ENCODE measurements at places on chromosomes 11 and 22.

DNA sequence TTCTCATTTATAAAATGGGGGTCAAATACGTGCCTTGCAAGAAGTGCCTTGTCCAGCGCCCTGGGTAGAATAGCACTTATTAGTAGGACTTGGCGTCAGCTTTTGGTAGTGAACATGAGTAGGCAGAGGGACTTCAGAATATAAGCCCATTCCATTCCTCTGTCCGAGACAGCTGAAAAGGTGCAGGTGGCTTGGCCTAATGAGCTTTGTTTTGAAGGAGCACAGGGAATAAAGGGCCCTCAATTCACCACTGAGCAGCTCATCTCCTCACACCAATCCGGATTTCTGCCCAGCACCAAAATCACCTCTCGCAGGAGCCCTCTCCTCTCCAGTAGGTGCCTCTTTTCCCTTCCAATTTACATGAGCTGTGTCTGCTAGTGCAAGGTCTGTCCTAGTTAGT is 91.2 kb downstream of the DSCAML1 start:
- no peak for DNase-seq

- no peak for DNase-seq
Measured at GRCh38 chr11:41254966-41255365, 204.5 kb downstream of the LRRC4C start.

DNA sequence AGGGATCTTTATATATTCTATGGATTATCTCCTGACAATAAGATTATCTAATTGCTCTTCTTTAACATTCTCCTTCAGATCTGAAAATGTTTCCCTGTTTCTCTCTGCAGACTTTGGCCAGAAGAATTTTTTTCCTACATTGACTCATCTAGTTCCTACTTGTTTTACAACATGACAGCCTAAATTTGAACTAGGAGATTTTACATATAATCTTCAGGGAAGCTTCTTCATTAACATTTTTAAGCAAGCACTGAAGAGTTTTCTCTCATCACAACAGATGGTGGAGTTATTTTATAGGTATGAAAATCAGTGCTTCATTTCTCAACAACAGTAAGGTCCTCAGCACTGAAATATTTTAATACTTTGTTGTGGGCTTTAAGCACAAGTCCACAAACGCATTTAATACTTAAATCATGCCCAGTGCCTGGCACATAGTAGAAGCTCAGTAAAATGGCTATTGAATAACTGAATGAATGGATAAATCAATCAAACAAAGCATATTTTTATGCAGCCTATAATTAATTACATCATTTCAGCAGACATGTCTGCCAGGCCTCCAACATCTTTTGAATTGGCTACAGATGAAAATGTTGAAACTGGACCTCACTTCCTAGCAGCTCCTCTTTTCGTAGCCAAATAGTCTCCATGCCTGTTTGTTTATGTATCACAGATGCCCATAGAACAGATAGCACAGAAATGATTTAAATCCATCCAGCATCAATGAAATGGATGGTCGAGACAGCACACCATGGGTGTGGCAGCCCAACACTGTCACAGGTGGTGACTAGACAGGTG is 117.3 kb upstream of the POU2AF2 start:
- no peak for DNase-seq

DNA sequence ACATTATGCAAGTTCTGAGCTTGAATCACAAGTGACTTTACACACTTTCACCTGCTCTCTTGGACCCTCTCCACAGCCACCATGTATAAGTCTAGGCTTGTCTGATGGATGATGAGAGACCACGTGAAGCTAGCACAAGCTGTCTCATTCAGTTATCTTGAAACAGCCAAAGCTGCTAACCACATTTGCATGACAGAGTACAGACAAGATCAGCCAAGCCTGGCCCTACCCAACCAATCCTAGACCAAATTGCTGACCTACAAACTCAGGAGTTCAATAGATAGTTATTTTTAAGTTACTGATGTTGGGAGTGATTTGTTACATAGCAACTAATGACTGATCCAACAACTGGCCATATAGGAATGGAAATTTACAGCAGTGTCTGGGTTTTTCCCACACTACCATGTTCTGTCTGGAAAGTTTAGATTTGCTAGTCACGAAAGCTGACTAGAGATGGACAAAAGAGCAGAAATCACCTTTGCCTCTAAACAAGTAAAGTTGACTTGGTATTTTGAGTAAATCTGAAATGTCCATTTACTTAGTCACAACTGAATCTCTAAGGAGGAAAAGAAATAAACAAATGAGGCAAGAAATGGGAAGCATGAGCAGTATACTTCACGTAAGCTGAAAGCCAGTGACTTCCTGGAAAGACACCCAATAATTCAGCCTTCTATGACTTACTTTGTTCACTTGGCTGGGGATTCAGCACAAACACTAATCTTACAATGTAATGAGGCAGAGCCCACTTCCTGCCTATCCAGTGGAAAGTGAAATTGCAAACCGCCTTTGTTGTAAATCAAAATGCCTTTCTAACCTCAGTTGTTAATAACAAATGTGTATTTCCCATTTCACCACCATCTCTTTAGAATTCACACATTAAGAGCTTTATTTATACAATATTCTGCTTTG is 101.7 kb downstream of the FAM181B start:
- no peak for DNase-seq

DNA sequence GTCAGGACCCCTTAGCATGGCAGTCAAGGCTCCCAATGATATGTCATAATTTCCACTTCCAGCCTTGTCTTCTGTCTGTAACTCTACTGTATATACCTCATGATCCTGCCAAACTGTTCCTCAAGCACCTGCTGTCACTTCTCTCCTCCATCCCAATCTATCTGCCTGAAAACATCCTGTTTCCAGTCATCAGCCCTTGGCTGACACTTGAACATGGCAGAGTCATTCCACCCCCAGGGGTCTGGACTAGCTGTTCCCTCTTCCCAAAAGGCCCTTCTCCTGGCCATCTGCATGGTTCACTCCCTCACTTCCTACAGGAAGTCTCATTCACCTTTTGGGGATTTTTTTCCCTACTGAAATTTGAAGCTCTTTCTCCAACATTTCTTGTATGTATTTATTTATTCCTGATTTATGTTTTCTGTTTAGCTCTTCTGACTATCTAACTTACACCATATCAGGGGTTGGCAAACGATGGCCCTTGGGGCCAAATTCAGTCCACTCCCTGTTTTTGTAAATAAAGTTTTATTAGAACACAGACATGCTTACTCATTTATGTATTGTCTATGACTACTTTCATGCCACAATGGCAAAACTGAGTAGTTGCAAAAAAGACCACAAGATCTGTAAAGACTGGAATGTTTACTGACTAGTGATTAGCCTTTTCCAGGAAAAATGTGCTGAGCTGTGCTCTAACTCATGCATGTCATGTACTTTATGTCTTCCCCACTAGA is 278.4 kb downstream of the KIRREL3 start:
- DNase-seq = no peak

- DNase-seq = peak; percentile 26
Measured at GRCh38 chr11:65180877-65181568, 705 bp upstream of the CAPN1 start.

GRCh38 chr11:128544471-128545051 is 42.8 kb downstream of the ETS1 start:
- DNase-seq = peak; percentile 39

DNA sequence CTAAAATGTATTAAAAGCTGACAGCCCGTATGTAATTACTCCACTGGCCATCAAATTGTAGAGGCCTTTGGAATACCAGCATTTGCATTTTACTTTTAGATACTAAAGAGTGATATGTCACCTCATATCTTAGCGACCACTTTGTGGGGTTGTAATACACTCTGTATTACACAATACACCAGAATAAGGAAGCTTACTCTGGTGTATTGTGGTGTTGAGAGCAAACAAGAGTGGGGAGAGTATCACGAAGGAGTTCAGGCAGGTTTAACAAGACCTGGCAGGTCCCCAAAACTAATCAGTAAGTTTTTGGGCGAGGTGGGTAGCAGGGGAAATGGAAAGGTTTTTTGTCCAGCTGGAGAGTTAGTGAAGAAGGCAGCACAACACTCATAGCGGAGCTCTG is 3.2 kb downstream of the NUP50 start:
- DNase-seq = no peak

DNA sequence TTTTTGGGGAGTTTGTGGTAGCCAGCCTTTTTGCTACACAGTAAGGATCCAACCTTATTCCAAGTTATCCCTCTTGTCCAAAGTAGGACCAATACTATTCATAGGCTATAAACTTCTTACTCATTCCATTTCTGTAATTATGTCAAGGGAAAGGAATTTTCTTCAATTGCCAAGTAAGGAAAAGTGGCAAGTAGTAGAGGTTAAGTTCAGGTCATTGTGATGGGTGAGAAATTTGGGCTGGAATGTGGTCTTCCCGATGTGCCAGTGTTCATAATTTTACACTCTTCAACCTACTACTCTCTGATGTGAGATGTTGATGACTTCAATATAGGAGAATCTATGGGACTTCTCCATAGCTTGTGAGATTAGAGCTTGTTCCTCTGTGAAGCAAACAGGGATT is 648.8 kb downstream of the METTL15 start:
- no peak for DNase-seq

DNA sequence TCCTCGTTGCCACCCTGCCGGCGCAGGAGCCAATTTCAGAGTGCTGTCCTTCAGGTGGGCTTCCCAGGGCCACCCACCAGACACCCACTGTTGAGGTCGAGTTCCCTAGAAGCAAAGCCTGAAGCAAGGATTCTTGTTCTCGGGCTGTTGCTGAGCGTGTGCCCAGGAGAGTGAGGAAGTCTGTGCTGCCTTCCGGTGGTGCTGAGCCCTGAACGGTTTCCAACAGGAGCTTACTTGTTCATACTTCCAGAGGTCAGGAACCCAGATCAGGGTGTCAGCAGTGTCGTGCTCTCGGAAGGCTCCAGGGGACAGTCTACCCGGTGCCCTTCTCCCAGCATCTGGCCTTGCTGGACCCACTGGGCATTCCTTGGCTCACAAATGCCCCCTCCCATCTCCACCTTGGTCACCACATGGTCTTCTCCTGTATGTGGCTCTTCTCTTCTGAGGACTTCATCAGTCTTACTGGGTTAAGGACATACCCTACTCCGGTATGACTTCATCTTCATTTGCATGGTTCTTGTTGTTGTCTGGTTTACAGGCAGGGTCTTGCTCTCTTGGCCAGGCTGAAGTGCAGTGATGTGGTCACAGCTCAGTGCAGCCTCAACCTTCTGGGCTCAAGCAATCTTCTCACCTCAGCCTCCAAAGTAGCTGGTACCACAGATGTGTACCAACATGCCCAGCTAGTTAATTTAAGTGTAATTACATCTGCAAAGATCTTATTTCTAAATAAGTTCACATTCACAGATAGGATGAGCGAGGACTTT is 11.2 kb downstream of the SLC25A1 start:
- DNase-seq = no peak

DNA sequence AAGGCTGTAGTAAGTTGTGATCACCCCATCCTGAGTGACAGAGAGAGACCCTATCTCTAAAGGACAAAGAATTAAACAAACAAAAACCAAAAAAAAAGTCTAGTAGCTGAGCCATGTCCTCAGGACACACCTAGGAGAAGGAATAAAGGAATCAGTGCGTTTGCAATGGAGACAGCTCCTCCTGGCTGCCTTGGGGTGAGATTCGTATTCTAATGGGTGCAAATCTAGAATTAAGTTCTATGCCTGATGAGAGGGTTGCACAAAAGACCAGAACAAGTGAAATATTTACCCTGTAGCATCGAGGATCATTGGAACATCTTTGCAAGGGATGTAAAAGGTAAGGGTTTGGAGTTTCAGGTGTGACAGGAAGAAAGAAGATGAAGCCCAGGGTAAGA is 70.3 kb upstream of the BMAL1 start:
- DNase-seq = peak; percentile 6

DNA sequence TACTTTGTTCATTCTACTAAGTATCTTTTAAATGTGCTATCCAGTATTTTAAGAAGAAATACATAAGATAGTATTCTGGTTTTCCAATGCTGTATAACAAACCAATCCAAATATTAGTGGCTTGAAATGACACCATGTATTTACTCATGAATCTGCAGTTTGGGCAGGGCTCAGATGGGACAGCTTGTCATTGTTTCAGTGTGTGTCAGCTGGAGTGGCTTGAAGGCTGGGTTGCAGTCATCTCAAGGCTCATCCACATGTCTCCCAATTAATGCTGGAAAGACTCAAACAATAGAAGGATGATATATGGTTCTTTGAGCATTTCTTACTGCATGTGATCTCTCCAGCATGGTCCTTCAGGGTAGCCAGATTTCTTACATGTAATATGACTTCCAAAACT is 146.2 kb downstream of the ARHGAP42 start:
- DNase-seq = no peak
